ENCODE measurements at places on chromosomes 4 and X.
A peak's percentile ranks its signal among the peaks of the same experiment; 100 is the strongest.

- DNase-seq = no peak
Measured at GRCh38 chr4:147586637-147587036, 30.6 kb upstream of the TMEM184C start.

GRCh38 chrX:10769696-10770619 is 149.6 kb upstream of the MID1 start:
- peak; percentile 10 for DNase-seq

- no peak for DNase-seq
Measured at GRCh38 chr4:89242216-89242615, 65.4 kb downstream of the GPRIN3 start.

DNA sequence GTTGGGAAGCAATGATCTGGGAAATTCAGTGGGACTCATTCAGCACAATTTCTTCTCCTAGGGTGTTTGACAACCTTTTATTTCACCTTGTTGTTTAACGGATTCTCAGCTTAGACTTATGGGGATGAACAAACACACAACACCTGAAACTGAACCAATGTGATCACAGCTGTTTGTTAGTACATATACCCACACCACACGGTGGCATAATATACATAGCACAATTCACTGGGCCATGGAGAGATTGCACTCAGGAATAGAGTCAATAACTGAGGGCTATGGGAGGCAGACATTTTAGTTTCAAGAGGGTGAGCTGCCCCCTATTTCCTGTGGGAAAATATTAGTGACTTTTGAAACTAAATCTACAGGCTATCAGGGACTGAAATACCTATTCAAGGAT is 148.0 kb downstream of the PARM1 start:
- DNase-seq = no peak

GRCh38 chr4:139171876-139172691 is 4.9 kb downstream of the ELF2 start:
- DNase-seq = no peak

DNA sequence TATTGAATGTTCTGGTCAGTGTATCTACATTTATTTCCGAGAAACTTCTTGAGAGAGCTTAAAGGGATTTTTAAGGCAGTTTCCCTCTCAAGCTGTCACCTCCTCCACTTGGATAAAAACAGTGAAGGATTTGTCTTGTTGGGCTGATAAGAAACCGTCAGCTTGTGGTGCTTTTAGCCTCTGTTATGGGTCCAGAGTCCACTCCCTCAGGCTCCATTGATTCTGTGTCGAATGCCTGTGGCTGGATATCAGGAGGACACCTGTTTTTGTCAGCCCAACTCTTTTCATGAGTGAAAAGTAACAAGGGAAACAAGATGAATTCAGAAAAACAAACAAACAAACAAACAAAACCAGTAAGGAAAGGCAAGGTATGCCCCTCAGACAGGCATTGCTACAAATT is 12.4 kb downstream of the CLCN4 start:
- DNase-seq = no peak

All from iPS-NIHi11 (cell line).